ENCODE measurements at places on chromosomes 1 and 21. TPM values are rescaled to one million over a fixed set of nuclear protein-coding genes. Genes with fewer than 3 reads are reported as not detected.

DNA sequence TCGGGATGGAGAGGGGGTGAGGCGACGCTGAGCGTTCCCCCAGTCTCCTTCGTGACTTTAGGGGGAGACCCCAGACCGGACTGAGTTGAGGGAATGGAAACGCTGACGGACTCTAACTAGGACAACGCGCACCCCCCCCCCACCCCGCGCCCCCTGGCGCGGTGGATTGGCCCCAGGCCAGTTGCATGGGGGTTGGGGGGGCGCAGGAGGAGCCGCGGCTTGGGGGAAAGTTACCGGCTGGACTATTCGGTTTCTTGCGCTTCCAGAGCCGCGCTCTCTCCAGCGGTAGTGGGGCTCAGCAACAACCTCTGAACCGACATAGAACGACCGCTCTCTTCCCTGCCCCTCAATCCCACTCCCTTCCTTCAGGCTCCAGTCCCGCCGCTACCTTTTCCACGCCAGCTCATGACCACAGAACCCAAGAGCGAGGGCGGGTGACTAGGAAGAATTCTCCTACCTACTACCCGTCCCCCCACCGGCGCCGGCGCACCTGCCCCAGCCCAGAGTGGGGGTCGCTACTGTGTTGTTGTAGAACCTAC is 694 bp downstream of the ZBTB7B start:
- no peaks in the 10 kb centered on the region for H3K27me3 ChIP-seq
- H3K4me3 ChIP-seq: peak overlapping the region; percentile 90
- peak overlapping the region; percentile 87 for H3K27ac ChIP-seq
- DNase-seq: no peak

DNA sequence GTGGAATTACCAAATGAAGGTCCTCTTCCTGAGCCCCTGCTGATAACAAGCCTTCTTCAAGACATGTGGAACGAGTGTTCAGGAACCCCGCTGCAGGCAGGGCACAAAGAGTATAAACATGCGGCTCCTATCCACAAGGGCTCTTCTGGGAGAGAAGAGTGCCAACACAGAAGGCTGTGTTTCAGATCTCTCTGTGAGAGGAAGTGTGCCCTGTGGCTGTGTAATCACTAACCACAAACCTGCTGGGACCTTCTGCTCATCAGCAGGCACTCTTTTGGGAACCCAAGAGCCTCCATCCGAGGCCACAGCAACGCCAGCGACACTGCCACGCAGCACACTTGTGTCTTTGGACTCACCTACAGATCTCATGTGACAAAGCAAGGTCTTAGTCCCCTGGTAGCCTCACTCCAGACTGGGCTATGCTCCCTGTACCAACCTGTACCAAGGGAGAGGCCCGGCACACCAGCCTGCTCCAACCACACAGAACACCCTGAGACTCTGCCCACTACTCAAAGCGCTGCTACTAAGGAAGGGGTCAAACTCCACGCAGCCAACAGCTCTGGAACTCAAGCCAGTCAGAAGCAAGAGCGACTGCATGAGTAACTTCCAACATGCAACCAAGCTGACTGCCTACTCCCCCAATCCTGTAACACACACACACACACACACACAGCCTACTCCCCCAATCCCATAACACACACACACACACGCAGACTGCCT is 7.8 kb downstream of the PTTG1IP start:
- DNase-seq: peak; percentile 54
- H3K4me1 ChIP-seq: peaks cover 58% of the 10 kb centered on the region
- H3K36me3 ChIP-seq: peaks cover 47% of the 10 kb centered on the region
- peak overlapping the region; percentile 73 for H3K4me3 ChIP-seq

GRCh38 chr1:52523376-52523775 is 29.5 kb downstream of the TUT4 start:
- no peak overlapping the region for H3K4me3 ChIP-seq
- DNase-seq: no peak
- H3K36me3 ChIP-seq: peaks cover 61% of the 10 kb centered on the region
- H3K27ac ChIP-seq: no peak overlapping the region

Gene MAP3K7CL
- total RNA-seq: 7.9 TPM

Gene PLA2G2A
- not detected for total RNA-seq

Data from activated B cell treated with CpG ODN at 0.5 μM for 24 hours (primary cell).